ENCODE measurements at places on chromosomes 2 and 18.

DNA sequence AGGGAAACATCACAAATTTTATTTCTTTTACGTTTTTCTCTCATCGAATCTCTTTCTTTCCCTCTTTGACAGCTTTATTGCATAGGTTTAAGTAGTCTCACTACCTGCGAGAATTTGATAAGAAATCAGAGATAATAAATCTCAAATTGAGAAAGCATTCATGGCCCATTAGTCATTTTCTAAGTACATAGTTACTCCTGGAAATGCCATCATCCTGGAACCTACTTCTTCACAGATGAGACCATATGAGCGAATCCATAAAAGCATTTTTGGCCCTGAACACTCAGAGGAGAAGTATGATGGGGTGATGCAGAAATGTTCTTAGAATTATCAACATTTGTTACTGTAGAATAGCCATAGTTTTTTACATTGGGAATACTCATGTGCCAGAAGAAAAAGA is 138.0 kb upstream of the ARHGAP28 start:
- DNase-seq = no peak

DNA sequence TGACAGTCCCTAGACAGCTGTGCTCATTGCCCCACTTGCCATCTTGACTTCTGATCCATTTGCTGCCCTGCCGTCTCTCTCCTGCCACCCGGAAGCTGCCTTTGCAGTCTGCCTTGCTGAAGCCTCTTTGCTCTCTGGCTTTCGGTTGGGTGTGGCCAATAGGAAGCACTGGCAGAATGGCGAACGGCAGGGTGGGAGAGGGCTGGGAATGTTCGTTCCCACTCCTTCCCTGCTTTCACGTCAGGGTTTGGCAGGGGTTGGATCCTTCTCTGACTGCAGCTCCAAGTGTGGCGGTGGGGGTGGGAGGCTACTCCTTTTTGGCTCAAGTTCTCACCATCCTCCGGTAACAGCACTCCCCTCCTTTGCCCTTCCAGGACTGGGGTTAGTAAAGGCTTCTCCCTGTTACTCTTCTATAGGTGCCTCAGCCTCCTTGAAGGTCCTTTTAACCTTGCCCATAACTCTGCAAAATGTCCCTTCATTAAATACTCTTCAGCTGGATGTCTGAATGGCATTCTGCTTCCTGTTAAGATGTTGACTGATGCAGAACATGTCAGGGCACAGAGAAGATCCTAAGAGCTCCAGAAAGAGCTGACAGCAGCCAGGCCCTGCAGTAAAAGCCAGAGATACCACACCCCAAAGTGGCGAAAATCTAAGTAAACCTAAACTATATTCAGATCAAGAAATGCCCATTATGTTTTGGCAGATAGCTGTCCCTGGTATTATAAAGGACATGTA is 299.7 kb downstream of the CDCA7 start:
- no peak for DNase-seq

GRCh38 chr2:46870051-46870839 is 45.4 kb downstream of the MCFD2 start:
- DNase-seq = no peak

GRCh38 chr2:218397820-218398436 is 1.7 kb upstream of the CTDSP1 start:
- DNase-seq = peak; percentile 77

DNA sequence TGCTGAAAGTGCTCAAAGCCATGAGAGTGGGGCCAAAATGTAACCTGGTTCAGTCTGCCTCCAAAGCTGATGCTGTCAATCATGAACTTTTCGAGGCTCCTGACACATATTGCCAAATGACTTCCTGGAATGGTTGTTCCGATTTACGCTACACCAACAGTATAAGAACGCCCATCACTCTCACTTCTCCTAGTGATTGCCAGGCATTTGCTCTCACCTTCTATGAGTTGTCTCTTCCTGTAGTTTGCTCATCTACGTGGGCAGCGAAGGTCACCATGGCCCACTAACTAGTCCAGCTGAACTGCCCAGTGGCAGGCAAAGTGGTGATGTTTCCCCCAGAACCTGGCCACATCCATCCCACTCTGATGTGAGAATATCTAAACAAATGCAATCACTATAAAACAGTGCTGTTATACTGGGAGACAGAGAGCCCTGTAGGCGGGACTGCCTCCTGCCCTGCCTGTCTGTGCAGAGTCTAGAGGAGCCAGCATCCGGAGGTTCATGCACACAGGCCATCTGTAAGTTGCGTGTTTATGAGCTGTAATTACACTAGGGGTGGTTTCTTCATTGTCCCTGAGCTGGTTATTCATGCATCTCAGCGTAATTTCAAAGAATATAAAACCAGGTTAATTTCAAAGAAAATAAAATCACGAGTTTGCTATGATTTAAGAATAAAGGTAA is 8.8 kb upstream of the CABLES1 start:
- DNase-seq = no peak

DNA sequence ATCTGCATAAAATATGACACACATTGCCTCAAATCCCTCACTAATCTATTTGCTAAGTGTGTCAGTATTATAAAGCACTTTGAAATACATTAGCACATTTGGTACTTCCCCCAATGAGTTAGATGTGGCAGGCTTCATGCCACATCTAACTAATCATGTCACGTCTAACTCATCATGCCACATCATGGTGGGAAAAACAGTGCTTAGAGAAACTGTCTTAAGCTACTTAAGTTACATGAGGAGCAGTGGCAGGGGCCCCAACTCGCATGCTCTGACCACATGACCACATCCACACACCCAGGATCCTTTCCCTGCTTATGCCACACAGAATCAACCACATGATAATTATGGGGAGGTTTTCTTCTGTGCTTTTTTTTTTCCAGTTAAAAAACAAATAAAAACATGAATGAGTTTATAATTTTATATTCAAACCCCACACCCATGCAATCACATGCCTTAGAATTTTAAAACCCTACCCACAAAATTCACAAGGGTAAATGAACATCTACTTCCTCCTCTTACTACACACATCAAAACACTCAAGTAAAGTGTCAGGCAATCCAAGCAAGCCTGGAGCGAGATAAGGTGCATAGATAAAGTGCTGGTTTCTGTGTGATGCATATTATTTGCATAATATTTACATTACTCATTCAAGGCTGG is 1.6 kb downstream of the ABCA12 start:
- no peak for DNase-seq

- DNase-seq = no peak
Observed at GRCh38 chr2:48728295-48728694, 27.2 kb downstream of the LHCGR start.

- no peak for DNase-seq
Observed at GRCh38 chr2:113962692-113963480, 73.0 kb downstream of the ACTR3 start.

GRCh38 chr2:110983133-110983532 is 137.6 kb upstream of the BCL2L11 start:
- no peak for DNase-seq

GRCh38 chr2:203566161-203566560 is 31.1 kb upstream of the RAPH1 start:
- DNase-seq = no peak

- DNase-seq = no peak
Observed at GRCh38 chr18:8662560-8663255, 42.6 kb upstream of the MTCL1 start.

DNA sequence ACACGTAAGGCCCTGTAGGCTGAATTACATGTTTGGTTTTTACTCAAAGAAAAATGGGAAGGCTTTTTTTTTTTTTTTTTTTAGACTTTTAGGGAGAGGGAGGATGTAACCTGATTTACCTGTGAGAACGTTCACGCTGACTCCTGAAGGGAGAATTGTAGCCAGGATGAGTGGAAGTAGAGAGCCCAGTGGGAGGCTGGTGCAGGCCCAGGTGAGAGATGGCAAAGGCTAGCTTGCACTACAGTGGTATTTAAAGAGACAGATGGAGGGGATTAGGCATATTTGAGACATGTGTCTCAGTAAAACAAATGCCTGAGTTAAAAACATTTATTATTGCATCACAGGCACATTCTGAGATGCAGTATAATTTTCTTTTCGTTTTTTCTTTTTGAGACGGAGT is 107.9 kb downstream of the CCDC85A start:
- DNase-seq = no peak

DNA sequence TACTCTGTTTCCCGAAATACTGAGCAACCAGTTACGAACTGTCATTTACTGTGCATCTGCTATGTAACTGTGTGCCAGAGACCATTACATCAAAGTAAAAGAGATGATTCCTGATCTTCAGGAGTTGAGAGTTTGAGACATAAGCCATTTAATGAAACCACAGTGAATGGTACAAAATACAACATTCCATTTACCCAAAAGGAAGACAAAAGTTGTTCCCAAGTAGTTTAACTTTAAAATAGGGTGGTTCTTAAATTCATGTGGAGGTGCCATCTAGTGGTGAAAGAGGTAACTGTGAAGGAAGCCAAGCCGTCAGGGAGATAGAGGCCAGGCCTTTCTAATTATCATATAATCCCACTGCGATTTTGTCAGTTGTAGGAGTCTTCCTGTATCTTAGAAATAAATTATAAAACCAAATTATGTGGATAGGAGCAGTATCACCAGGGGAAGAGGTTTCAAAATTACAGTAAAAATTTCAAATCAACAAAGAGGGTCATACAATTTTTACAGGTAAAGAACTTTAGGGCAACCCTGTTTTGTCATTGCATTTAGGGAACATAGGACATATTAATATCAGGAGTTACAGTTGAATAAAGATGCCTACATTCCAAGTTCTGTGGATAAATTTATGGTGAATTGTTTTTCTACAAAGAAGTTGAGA is 67.7 kb downstream of the EPAS1 start:
- peak; percentile 12 for DNase-seq

- DNase-seq = no peak
Observed at GRCh38 chr2:233418052-233418760, 63.9 kb downstream of the DGKD start.
